ENCODE measurements at places on chromosomes 5 and 9.

DNA sequence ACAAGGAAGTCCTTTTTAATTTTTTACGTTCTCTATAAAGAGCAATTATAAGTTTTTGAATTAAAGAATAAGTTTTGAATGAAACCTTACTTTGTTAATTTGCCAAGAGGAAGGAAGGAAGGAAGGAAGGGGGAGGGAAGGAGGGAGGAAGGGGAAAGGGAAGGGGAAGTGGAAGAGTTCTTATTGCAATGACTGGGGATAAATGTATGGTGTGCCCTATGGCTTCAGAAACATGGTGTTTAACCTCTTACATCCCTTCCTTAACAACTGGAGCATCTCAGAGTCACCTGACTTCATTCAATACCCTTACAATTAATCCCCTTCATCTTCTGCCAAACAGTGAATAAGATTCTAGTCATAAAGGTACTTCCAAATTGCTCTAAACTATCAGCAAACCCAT is 16.0 kb downstream of the CEMIP2 start:
- DNase-seq, result no peak

DNA sequence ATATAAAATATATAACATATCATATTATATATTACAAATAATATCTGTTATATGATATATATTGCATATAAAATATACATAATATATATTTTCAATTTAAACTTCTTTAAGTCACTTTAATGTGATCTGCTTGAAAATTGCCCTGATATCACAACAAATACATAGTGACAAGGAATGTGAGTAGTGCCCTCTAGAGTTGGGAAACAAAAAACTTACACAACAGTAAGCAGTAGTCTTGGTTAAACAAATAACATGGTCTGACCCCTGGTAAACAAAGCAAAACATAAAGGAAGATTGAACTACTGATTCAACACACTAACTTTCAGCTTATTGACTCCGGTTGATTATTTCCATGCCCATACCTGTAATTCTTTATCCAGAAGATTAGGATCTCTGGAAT is 188.3 kb upstream of the NMUR2 start:
- DNase-seq, result no peak

- no peak for DNase-seq
Measured at GRCh38 chr9:16013826-16014225, 461.0 kb downstream of the CCDC171 start.

- no peak for DNase-seq
Measured at GRCh38 chr5:34534523-34535103, 121.5 kb upstream of the RAI14 start.

GRCh38 chr5:15718421-15719179 is 218.6 kb downstream of the FBXL7 start:
- DNase-seq, result no peak

GRCh38 chr9:92046676-92047075 is 68.5 kb downstream of the SPTLC1 start:
- no peak for DNase-seq

- DNase-seq, result no peak
Measured at GRCh38 chr5:78908173-78909061, 76.7 kb downstream of the ARSB start.

DNA sequence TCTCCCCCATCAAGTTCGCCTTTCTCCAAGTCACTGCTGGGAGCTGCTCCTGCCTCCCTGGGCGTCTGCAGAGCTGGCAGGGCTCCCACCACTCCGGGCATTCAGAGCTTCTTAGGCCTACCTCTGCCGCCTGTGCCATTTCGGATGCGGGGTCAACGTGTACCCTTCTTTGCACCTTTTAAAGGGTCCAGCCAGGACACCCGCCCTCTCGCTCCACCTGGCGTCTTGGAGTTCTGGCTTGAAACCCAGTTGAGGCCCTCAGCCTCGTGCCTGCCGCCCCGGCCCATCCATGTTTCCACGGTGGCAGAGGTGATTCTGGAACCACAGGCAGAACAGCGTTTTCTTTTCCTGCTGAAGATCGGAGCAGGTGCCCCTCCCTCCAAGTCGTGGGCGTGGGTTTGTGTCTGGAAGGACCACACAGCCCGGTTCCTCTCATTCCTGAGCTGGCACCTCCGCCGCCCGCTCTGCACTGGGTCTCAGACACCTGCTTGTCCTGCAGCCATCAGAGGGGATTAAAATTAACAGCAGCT is 32.9 kb downstream of the NDUFS6 start:
- no peak for DNase-seq

GRCh38 chr9:136791516-136792276 is 552 bp downstream of the TMEM141 start:
- peak; percentile 38 for DNase-seq

GRCh38 chr5:147530530-147531389 is 20.9 kb upstream of the DPYSL3 start:
- no peak for DNase-seq

DNA sequence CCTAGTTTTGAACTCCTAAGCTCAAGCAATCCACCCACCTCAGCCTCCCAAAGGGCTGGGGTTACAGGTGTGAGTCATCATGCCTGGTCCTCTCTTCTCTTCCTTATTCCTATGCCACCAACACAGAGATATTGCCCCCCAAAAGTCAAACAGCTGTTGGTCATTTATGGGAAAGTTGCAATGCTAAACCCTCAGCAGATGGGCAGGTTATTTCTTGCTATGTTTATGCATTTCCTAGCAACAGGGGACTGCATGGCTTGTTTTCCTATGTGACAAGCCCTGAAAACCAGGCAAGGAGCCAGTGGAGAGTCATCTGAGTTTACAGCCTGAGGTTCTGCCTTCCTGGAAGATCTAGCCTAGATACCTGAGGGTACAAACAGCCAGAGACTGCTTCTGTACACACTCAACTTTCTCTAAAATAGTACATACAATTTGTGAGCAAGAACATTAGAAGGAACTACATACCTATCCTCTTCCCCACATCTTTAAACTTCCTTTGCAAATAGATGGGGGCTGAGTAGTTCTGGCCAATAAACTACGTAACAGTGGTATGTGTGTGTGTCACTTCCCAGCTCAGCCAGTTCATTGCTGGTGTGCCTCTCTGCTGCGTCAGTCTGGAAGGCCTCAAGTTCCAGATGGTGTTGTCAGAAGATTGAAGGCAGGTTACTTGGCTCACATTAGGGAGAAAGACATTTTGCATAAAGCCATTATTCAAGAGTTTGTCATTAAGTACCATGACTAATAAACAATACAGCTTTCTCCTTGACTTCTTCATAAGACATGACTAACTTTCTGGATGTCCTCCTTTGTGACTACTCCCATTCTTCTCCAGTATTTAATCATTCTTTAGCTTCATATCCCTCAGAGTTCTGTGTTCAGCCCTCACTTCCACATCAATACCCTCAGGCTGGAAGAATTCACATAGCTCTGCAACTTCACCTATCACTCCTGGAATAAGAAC is 65.3 kb downstream of the CSNK1A1 start:
- DNase-seq, result no peak

DNA sequence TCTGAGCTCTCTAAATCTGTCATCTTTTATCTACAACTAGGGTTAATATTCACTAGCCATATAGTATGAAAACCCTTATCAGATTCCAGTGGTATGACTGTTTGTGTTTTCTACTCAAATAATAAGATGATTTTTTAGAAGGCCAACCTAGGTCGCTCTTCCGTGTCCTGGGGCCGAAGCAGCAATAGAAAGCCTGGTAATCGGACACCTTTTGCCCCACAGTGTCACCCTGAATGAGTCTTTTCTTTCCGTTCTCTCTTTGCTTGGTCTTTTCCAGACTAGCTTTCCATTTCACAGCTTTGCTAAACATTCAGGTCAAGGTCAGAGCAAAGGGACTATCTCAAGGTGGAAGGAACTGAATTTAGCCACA is 243.3 kb upstream of the ANKRD55 start:
- DNase-seq, result no peak

DNA sequence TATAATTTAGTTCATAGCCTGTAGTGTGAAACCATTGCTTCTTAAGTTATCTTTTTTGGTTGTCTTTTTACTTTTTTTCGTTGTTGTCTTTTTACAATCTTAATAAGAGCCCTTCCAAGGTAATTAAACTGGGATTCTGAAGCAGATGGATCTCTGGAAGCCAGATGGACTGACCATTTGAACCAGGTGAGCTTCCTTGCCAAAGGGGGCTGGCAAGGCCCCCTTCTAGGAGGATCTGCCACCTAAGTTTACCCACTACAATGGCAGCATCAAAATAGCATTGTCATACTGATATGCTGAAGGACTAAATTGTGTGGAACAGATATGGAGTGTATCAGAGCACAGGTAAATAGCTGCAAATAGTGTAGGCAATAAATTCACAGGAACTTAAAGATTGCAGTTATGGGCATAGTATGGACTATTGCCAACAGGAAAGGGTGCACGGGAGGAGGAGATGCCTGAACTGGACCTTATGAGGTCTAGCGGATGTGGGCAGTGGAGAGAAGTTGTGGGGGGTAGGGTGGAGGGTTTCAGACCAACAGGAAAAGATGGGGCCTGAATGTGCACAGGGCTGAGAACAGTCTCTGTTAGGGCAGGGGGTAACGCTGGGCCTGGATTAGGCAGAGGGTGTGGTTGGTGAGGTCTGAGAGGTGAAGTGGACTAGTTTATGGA is 61.5 kb upstream of the CTXN3 start:
- no peak for DNase-seq

GRCh38 chr5:56845277-56845676 is 29.9 kb downstream of the MAP3K1 start:
- DNase-seq, result no peak

DNA sequence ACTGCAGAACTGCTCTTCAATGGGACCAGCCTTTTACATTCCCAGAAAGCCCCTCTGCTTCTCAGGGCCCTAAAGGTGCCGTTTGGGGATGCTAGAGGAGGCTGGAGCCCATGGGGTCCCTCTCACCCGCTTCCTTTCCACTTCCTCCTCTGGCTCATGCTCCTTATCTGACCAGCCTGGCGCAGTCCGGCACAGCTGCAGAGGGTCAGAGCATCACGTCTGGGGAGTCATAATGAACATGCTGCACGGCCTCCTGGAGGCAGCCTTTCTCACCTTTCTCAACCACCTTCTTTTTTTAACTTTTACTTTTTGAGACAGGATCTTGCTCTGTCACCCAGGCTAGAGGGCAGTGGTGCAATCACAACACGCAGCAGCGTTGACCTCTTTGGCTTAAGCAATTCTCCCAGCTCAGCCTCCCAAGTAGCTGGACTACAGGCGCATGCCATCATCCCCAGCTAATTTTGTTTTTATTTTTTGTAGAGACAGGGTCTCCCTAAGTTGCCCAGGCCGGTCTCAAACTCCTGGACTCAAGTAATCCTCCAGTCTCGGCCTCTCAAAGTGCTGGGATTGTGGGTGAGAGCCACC is 15.1 kb upstream of the TCF7 start:
- DNase-seq, result no peak

GRCh38 chr9:111118256-111118948 is 80.1 kb upstream of the LPAR1 start:
- no peak for DNase-seq

DNA sequence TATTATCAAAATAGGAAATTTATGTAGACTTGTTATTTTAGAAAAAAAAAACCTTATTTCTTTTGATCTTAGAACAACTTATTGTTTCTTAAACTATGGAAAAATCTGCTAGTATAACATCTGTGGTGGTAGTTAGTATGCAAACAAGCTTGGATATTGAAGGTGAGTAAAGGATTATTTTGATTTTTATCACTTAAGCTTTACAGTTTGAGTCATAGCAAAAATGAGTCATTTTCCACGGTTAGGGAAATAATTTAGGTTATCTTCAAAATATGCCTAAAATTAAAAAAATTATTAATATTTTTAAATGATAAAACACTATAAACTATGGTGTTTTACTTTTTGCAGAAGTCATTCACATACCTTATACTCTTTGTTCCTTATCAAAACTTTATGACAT is 107.2 kb upstream of the DHFR start:
- DNase-seq, result no peak

- no peak for DNase-seq
Measured at GRCh38 chr5:135326296-135327254, 72.5 kb downstream of the MACROH2A1 start.

DNA sequence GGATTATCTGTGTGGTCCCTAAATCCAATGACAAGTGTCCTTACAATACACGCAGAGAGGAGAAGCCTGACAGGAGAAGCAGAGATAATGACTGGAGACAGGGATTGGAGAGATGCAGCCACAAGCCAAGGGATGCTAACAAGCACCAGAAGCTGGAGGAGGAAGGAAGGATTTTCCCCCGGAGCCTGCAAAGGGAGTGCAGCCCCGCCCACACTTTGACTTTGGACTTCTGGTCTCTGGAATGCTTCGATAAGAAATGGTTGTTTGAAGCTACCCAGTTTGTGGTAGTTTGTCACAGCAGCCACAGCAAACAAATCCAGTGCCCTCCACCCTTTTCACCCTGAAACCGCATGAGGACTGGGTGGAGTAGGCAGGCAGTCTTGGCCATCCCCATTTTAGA is 77.2 kb upstream of the BOD1 start:
- DNase-seq, result no peak

- no peak for DNase-seq
Measured at GRCh38 chr5:177601577-177602457, 1.9 kb downstream of the B4GALT7 start.

DNA sequence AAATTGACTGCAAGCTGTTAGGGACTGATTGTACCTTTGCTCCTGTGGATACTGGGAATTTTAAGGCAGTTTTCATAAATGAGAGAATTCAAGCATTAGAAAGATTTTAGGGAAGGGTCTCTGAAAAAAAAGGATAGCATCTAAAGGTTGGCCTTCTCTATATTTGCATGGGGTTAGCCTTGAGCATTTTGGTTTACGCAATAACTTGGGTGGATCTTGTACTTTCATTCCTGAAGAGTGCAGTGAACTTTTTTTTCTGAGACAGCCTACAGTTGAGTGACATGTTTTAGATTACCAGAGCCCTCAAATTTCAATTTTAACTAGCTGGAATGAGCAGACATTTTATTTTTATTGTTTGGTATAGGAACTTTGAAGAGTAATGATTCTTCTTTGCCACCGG is 91.6 kb upstream of the NR3C1 start:
- DNase-seq, result no peak

DNA sequence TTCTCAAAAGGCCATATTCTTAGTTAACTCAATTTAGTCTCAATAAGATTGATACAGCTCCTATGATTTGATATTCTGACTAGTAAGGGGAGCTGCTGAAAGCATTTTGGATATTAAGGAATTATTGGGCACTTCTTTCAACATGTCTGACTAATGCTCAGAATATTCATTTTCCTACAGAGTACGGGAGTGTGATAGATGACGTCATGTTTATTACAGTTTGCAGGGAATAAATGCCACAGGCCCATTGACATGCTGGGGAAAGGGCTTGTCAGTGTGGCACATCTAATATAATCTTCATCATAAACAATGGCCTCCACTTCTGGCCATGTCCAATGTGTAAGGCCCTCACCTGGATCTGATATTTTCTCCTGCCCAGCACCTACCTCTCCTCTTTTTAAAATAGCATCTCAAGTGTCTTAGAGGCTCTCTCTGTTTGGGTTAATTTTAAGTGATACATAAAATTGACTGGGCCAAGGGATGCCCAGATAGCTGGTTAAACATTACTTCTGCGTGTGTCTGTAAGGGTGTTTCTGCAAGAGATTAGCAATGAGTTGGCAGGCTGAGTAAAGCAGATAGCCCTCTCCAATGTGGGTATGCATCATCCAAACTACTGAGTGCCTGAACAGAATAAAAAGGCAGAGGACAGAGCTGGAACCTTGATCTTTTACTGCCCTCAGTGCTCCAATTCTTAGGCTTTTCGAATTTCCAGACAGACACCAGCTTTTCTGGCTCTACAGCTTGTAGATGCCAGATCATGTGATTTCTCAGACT is 99.3 kb downstream of the SLC24A2 start:
- no peak for DNase-seq
